Activated CD8-positive, alpha-beta T cell treated with anti-CD3 and anti-CD28 coated beads for 36 hours (primary cell): ENCODE measurements at places on chromosomes 13 and 19. TPM values are rescaled to one million over a fixed set of nuclear protein-coding genes. Genes with fewer than 3 reads are reported as not detected.
A peak's percentile ranks its signal among the peaks of the same experiment; 100 is the strongest.

TNFSF9 gene
- total RNA-seq, result 3.0 TPM

SMAD9 gene
- 0.11 TPM for total RNA-seq

AMH gene
- total RNA-seq, result 6.1 TPM

- H3K36me3 ChIP-seq, result peaks cover 35% of the 10 kb centered on the region
- H3K4me1 ChIP-seq, result peaks cover 11% of the 10 kb centered on the region
- no peak overlapping the region for H3K4me3 ChIP-seq
- no peaks in the 10 kb centered on the region for H3K27me3 ChIP-seq
- H3K27ac ChIP-seq, result no peak overlapping the region
- DNase-seq, result no peak
Measured at GRCh38 chr19:44452367-44452766, 4.1 kb upstream of the ZNF229 start.

GRCh38 chr13:21800837-21801616, 130.2 kb downstream of the FGF9 start:
- no peaks in the 10 kb centered on the region for H3K36me3 ChIP-seq
- H3K27me3 ChIP-seq, result peaks cover 4% of the 10 kb centered on the region
- no peaks in the 10 kb centered on the region for H3K4me1 ChIP-seq
- no peak for DNase-seq

- no peaks in the 10 kb centered on the region for H3K27me3 ChIP-seq
- H3K4me3 ChIP-seq, result no peak overlapping the region
- H3K27ac ChIP-seq, result peak overlapping the region; percentile 71
- peaks cover 8% of the 10 kb centered on the region for H3K4me1 ChIP-seq
- peak; percentile 67 for DNase-seq
Measured at GRCh38 chr19:13974073-13974472, 21.8 kb downstream of the DCAF15 start.

GRCh38 chr13:40230833-40231266, 435.6 kb downstream of the FOXO1 start:
- no peak overlapping the region for H3K4me3 ChIP-seq
- H3K27ac ChIP-seq, result no peak overlapping the region
- no peak for DNase-seq
- H3K27me3 ChIP-seq, result no peaks in the 10 kb centered on the region
- H3K36me3 ChIP-seq, result no peaks in the 10 kb centered on the region
- H3K4me1 ChIP-seq, result peaks cover 20% of the 10 kb centered on the region

DNA sequence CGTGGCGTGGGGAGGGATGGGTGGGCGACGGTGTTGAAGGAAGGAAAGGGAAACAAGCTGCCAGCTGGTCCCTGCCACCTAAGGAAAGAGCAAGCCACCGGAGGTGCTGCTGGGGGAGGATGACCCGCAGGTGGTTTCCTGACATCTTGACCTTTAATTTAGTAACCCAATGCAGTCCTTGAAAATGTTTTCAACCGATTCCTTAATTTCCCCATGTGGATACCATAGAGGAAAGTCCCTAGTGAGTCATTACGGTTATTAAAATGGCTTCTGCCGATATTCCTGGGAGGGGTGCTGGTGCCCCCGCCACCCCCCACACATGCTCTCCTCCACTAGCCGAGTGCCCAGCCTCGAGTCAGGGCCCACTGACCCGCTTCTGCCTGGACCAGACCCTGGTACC, 6.3 kb upstream of the ANKRD10 start:
- peaks cover 22% of the 10 kb centered on the region for H3K4me1 ChIP-seq
- DNase-seq, result peak; percentile 53
- no peak overlapping the region for H3K4me3 ChIP-seq
- peaks cover 2% of the 10 kb centered on the region for H3K36me3 ChIP-seq
- no peak overlapping the region for H3K27ac ChIP-seq
- peaks cover 28% of the 10 kb centered on the region for H3K27me3 ChIP-seq
